ENCODE measurements at places on chromosomes 3 and 15. TPM values are rescaled to one million over a fixed set of nuclear protein-coding genes. Genes with fewer than 3 reads are reported as not detected.
A peak's percentile ranks its signal among the peaks of the same experiment; 100 is the strongest.

- peak; percentile 76 for ATAC-seq
Measured at GRCh38 chr3:141493184-141493583, 6.4 kb downstream of the RASA2 start.

DNA sequence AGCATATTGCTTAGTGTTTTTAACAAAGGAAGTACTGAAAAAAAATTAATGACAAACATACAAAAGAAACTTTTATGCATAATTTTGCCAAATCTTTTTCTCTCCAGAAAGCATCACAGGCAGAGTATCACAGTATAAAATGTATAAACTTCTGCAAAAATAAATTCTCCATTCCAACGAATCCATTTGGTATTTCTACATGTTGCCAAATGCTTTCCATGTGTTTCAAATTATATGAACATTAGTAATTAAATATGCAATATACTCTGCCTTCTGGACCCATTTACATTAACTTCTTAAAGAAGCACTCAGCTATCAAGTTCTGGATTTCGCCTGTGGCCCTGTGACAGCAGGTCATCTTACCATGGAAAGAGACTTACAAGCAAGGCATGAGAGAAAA is 189.1 kb upstream of the ALCAM start:
- no peak for ATAC-seq

- no peak for ATAC-seq
Measured at GRCh38 chr3:14274999-14275961, 96.7 kb downstream of the LSM3 start.

The ANKRD34C gene
- total RNA-seq, result not detected

GRCh38 chr15:75195766-75196241 is 5.9 kb upstream of the C15orf39 start:
- ATAC-seq, result no peak

DNA sequence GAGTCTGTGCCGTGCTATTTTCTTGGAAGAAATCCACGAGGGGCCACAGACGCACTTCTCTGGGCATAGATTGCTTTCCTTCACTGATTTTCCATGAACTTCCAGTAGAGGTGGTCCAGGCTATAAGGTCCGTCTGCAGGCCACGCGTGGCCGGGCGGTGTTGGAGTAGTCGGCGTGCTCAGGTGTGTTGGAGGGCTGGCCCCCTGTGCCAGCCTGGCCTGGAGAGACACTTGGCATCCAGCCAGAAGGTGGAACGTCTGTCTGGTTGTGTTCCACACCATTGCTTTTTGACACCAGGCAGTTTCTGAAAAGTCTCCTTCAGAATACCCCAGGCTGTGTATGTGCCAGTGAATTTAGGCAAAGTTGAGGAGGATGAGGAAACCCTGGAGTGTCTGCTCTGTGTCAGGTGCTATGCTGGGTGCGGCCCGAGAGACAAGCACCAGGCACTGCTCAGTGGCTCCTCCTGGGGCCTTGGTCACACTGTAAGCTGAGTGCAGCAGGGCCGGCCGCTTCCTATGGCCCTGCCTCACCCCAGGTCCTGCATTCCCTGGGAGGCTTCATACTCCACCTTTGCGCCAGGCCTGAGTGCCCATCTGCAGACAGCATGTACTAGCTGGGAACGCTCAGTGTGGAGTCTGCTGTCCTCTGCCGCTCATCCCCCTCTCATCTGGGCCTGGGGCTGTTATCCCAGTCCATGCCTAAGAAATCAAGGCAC is 52.1 kb upstream of the TAMM41 start:
- ATAC-seq, result no peak

The IQCF5 gene
- not detected for total RNA-seq

- ATAC-seq, result no peak
Measured at GRCh38 chr15:97903971-97904572, 56.4 kb upstream of the ARRDC4 start.

- ATAC-seq, result no peak
Measured at GRCh38 chr15:74156678-74157411, 16.7 kb upstream of the ISLR start.

The PLSCR2 gene
- total RNA-seq, result not detected

The EPHA6 gene
- total RNA-seq, result not detected

DNA sequence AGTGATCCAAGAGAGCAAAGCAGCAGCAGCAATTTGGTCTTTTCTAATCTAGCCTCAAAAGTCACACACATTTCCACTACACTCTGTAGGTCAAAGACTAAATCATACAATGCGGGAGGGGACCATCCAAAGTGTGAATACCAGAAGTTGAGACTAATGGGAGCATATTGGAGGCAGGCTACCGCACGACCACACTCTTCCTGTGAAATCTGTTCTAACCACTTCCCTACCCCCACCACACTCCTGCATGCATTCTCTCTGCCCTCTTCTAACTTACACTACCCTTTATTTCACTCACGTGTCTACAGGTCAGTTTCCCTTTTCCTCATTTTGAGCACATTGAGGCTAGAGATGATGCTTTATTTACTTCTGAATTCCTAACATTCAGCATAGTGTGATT is 23.7 kb upstream of the PRTG start:
- ATAC-seq, result no peak

The ROPN1 gene
- not detected for total RNA-seq

GRCh38 chr3:87335931-87336330 is 59.5 kb upstream of the POU1F1 start:
- no peak for ATAC-seq

The RASL12 gene
- total RNA-seq, result not detected

DNA sequence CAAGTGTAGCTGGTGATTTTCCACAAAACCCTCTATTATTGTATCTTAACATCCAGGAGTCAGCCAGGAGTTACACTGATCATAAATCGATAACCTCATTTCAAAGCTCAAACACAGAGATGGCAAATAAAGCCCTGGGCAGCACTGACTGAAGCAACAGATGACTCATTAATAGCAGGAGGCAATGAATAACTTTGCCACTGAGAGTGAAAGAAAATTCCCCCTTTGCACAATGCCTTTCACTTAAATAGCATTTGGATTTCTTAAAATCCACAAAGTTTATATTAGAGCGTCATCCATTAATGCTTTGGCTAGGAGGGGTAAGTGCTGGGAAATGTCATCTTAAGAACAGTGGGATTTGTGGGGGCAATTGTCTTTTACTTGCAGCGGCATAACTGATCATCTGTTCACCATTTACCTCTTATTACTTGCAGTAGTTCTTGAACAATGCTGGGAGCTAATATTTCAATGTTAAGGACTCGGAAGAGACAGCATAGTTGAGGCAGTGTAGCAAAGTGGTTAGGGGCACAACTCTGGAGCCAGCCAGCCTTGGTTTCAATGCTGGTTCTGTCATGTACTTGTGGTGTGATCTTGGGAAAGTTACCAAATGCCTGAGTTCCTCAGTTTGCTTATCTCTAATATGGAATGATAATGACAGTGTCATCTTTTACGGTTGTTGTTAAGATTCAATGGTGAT is 630.4 kb upstream of the TBL1XR1 start:
- ATAC-seq, result peak; percentile 55

- no peak for ATAC-seq
Measured at GRCh38 chr15:38768970-38769369, 204.4 kb upstream of the RASGRP1 start.

GRCh38 chr3:31014317-31015040 is 120.0 kb upstream of the GADL1 start:
- peak; percentile 83 for ATAC-seq

GRCh38 chr15:100234158-100235029 is 107.4 kb downstream of the ADAMTS17 start:
- ATAC-seq, result no peak

DNA sequence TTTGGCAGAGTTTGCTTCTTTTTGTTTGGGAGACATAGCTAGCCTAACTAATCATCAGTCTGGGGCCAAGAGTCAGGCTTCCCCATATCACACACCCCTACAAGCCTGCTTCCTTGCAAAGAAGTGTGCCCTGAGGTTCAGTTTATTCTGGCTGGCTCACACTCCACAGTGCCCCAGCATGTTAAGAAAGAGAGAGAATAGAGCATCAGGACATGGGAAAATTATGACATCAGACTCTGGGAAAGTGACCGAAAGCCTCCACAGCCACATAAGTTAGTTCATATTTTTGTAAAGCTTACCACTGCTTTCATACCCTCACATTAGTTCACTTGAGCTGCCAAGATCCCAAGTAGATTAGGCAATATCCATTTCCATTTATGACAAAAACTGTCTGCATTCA is 63.0 kb upstream of the CFAP161 start:
- ATAC-seq, result no peak

The ALPK3 gene
- 1.1 TPM for total RNA-seq

- peak; percentile 58 for ATAC-seq
Measured at GRCh38 chr15:31367730-31368344, 41.2 kb downstream of the KLF13 start.

DNA sequence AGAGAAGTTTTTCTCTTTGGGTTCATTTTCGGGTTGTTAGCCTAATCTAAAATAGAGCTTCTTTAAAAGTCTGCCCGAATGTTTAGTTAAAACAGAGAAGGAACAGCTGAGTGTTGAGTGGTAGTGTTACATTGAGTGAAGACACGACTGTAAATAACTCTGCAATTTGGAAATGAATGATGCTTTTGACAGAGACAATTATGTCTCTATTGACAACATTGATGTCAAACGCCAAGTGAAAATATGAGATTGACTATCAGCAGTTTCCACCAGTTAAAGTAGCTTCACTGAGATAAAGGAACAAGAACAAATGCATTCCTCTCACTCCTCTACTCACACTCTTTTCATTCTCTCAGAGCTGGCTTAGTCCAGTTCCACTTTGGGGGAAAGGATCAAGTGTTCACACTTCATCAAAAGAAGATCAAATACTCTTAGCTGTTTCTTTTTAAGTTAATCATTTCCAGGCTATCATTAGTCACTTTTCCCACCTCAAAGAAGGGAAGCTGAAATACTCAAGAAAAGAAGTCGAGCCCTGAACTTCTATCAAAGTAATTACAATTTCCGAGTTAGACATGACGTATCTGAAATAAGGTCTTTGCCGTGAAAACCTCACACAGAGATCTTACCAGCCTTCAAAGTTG is 399.1 kb upstream of the DPH6 start:
- no peak for ATAC-seq

GRCh38 chr3:55491296-55491816 is 4.2 kb upstream of the WNT5A start:
- ATAC-seq, result no peak

GRCh38 chr15:29100486-29101000 is 169.1 kb downstream of the NSMCE3 start:
- no peak for ATAC-seq

DNA sequence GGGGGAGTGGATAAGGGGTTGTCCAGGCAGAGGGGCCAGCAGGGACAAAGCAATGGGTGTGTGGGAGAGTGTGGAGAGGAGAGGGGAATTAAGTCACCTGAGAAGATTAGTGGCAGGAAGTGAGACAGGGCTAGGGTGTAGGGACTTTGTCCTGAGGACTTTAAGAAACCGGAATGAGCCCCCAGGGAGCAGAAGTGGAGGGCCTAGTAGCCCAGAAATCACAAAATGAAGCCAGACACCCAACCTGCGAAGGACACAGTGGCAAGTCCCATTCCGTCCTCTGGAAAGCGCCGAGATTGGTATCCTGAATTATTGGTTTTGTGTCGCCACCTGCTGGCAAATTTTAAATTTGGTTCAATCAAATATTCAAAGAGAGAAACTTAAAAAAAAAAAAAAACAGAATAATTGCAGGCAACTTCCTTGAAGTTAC is 78.0 kb upstream of the SLC25A36 start:
- ATAC-seq, result no peak

The LIPC gene
- total RNA-seq, result 0.26 TPM

The LARP6 gene
- total RNA-seq, result not detected

The ZNF80 gene
- total RNA-seq, result 0.29 TPM

DNA sequence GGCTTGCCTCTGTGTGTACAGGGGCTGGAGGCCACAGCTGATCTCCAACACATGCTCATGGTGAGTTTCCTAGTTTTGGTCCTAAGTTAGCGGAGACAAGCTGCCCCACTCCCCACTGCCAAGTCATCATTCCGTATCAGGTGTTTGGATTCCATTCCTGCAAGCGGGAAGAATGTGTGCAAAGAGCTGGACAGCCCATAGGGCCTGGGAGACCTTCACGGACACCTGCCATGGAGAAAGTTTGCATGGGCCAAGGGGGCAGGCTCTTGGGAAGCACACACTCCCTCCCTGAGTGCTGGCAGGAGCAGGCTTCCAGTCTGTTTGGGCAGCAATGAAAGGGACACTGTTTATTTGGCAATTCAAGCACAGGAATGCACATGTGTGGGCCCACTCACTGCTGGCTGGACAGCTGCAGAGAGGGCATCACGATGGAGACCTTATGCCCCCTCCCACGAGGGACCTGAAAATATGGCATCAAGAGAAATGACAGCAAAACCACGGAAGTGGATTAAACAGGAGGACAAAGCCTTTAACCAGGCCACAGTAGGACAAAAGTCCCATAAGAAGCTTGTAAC is 149.7 kb downstream of the KLF13 start:
- no peak for ATAC-seq

DNA sequence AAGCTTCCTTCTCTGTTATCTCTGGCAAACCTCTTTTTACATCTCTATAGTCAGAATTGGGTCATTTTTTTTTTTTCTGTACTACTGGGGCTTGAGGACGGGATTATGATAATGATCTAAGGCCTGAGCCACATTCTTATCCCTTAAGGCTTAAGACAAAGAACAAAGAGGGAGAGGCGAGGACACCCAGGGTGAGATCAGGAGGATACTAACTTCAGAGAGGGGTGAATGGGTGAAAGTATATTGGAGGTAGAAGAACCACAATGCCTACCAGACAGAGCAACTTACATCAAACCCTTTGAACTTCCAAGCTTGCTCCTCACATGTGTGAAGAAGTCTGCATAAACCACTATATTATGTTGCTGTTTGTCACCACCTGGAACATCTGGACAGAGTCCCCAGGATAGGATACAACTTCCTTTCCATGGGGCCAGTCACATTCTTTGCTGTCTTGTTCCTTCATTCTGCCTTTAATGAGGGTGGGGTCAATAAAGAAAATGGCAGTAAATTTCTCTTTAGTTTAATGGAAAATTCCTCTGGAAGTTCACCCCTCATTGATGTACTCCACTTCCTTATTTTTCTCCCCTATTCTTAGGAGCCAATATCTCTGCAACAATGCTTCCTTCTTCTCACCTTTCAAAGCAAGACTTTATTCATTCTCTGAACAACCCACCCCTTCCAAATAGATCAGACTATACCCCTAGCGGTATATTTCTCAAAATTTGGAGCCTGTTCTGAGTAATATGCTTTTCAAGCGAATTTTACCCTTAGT is 9.1 kb upstream of the PDCD6IP start:
- no peak for ATAC-seq

- no peak for ATAC-seq
Measured at GRCh38 chr15:60871152-60871551, 357.9 kb downstream of the RORA start.

DNA sequence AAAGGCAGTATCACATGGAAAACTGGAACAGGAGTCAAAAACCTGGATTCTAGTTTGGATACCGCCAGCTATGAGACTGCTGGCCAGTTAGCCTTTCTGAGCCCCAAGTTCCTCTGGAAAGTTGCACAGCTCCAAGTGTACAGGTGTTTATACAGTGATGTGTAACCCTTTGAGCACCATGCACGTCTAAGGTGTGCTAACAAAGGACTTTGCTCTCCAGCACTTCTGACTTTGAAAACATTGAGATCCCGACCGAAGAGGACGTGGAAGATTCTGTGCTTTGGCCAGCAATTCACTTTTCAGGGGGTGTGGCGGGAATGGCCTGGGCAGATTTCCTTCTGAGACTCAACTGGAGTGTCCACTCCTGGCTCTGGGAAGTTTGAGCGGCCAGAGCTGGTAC is 45.8 kb upstream of the UMPS start:
- no peak for ATAC-seq

The CLDN18 gene
- not detected for total RNA-seq

- no peak for ATAC-seq
Measured at GRCh38 chr3:186938716-186939115, 8.4 kb downstream of the ST6GAL1 start.

The SLC9C1 gene
- total RNA-seq, result not detected
